Right hindlimb (tissue), 1 donor: ENCODE measurements at places on chromosomes 3 and 15.

- no peak for DNase-seq
Measured at GRCh38 chr15:36775209-36775608, 195.8 kb downstream of the CDIN1 start.

DNA sequence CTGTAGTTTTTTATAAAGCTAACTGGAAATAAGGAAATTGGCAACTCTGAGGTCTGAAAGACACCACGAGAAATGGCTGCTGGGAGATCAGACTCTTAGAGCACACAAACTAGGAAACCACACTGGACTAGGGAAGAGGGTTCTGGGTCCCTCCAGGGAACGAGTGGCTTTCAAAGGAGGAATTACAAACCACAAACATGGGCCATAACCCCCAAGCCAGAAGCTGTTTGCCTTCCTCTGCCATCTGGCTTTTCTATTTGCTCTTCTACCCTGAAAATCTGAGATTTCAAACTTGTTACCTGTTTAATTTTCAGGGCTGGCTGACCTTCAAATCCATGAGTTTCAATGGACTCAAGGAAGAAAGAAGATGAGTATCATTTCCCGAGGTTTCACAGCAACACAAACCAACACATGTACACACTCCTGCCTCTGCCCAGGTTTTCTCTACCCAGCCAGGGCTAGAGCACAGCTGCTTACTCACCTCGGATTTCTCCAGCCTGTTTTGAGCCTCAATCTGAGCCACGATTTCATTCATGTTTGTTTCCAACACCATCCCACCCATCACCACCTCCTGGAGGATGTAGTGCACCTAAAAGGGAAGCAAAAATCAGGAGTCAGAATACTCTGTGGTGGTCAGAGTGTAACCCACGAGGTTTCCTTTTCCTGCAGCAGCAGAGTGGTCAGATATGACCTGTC is 22.6 kb upstream of the ANPEP start:
- DNase-seq = no peak

- DNase-seq = no peak
Measured at GRCh38 chr3:179713643-179714090, 60.8 kb downstream of the USP13 start.

DNA sequence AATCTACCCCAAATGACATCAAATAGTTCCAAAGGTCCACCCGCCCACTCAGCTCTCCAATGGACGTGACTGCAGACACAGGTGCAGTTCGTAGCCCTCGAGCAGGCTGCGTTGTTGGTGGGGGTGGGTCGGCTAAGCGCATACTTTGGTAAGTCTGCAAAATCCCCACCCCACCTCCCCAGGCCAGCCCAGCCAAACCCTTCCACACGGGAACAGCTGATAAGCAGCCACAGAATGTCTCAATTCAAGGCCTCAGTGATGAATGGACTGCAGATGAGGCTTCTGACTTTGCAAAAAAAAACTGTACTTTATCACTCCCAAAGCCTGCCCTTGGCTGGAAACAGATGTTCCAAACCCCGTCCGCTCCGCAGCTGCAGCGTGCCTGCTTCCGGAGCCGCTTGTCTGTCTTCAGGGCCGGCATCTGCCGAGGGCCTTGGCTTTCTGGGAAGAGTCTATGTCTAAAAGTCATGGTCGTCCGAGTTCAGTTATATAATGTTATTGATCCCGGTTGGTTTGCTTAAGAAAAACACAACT is 38.2 kb downstream of the PCSK6 start:
- DNase-seq = peak; percentile 90

DNA sequence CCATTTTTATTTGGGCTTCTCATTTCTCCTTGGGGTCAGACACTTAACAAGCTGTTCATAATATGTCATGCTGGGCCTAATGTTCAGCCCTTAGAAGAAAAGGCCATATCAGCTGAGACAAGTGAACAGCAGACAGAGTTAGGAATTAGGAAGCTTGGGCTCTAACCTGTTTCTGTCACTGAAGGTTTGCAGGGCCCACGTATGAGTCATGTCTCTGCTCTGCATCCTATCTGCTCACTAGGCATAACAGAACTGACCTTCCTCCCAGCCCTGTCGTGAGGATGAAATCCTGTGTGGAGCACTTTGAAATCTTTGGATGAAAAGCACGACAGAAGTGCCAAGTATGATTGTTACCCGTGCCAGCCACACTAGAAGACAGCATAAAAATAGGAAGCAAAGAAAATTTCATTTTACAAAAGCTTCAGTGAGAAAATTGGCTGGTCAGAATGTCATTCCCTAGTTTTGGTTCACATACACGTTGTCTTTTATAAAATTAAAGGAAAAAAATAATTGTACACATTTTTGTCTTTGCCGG is 26.5 kb upstream of the CD47 start:
- no peak for DNase-seq

DNA sequence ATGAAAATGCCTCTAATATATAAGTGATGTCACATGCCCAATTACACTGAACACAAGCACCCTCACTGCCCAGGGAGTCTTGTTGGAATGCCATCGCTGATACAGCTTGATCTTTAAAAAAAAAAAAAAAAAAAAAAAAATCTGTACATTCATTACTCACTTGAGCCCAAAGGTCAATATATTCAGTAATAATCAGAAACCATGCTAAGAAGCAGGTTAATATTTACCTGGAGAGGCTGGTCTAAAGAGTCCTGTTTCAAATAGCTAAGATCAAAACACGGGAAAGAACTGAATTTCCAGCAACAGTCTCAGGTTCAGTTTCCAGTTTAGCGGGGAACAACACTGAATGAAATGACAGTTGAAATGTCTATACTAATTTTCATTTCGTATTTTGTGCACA is 109.9 kb downstream of the UACA start:
- DNase-seq = no peak

GRCh38 chr15:101357885-101358284 is 62.8 kb upstream of the SNRPA1 start:
- no peak for DNase-seq

- DNase-seq = no peak
Measured at GRCh38 chr3:56076746-56077145, 391.5 kb downstream of the ERC2 start.
